Activated T-cell treated with anti-CD3 and anti-CD28 coated beads for 48 hours (primary cell): ENCODE measurements at places on chromosomes 1 and 21.

DNA sequence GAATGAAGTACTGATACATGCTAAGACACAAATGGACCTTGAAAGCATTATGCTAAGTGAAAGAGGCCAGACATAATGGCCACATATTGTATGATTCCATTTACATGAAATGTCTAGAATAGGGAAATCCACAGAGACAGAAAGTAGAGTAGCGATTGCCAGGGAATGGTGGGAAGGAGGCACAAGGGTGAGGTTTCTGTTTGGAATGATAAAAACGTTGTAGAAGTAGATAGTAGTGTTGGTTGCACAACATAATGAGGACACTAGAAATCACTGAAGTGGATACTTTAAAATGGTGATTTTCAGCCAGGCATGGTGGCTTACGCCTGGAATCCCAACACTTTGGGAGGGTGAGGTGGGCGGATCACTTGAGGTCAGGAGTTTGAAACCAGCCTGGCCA lies 97.6 kb upstream of the VANGL1 start:
- no peak for DNase-seq

- peak; percentile 31 for DNase-seq
Measured at GRCh38 chr1:67429011-67429527, 1.1 kb downstream of the SERBP1 start.

GRCh38 chr1:228894442-228894989 lies 159.2 kb downstream of the RHOU start:
- DNase-seq, result no peak

GRCh38 chr1:203282720-203283542 lies 22.4 kb upstream of the BTG2 start:
- no peak for DNase-seq

DNA sequence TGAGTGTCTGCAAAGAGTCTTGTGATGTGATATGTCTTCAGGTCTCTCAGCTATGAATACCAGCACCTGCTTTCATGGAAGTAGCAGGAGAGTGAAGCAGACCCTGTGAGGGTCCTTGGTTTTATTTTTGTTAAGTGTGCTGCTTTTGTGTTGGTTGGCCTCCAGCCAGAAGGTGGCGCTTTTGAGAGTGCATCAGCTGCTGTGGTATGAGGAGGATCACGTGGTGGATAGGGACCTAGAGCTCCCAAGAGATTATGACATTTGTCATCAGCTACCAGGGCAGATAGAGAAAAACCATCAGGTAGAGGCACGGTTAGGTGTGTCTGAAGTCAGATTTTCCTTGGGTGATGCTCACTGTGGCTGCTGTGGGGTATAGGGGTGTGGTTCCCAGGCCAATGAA lies 1232.1 kb downstream of the MRPL39 start:
- peak; percentile 17 for DNase-seq

GRCh38 chr1:15272009-15272781 lies 25.2 kb downstream of the FHAD1 start:
- peak; percentile 22 for DNase-seq

DNA sequence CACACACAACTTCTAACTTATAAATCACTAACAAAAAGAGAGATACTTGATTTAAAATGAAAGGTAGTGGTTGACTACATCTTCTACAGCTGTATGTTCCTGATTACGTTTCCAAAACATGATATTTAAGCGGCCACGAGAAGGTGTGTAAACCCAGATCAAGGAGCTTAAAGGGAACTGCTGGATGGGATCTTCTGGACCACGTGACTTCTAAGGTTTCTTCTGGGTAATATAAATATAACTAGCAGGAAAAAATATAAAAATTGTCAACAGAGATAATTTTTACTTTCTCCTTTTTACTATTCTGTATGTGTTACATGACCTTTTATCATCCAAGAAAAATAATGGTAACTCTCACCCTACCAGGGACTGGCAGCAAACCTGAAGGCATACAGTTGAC lies 66.2 kb downstream of the TTLL7 start:
- no peak for DNase-seq

- DNase-seq, result no peak
Measured at GRCh38 chr1:182003953-182004586, 57.4 kb downstream of the ZNF648 start.

GRCh38 chr21:42301371-42302075 lies 13.7 kb downstream of the TFF3 start:
- DNase-seq, result no peak

- DNase-seq, result peak; percentile 60
Measured at GRCh38 chr1:26145041-26145959, 13.6 kb upstream of the FAM110D start.

- DNase-seq, result no peak
Measured at GRCh38 chr1:1157033-1157365, 16.7 kb upstream of the TTLL10 start.

- no peak for DNase-seq
Measured at GRCh38 chr1:59318271-59318860, 21.5 kb downstream of the FGGY start.

DNA sequence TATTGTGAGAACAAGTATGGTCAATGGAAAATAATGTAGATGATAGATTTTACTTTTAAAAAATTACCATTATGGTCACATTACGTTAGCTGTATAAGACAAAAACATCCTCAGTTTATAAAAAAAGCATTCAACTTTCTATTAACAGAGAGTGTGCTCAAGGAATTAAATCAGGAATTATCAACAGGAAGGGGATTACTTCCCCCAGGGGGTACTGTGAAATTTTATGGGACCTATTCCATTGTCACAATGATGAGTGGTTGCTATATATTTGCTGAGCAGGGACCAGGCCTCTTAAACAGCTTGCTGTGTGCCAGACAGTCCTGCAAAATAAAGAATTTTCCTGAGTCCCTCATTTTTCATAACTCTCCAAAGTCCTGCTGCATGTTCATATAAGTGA lies 21.2 kb downstream of the JAM2 start:
- DNase-seq, result no peak

GRCh38 chr1:47932743-47933142 lies 64.4 kb downstream of the TRABD2B start:
- no peak for DNase-seq

GRCh38 chr1:239293350-239294110 lies 92.8 kb upstream of the CHRM3 start:
- DNase-seq, result no peak

GRCh38 chr1:223500560-223501425 lies 107.6 kb downstream of the CCDC185 start:
- peak; percentile 30 for DNase-seq

DNA sequence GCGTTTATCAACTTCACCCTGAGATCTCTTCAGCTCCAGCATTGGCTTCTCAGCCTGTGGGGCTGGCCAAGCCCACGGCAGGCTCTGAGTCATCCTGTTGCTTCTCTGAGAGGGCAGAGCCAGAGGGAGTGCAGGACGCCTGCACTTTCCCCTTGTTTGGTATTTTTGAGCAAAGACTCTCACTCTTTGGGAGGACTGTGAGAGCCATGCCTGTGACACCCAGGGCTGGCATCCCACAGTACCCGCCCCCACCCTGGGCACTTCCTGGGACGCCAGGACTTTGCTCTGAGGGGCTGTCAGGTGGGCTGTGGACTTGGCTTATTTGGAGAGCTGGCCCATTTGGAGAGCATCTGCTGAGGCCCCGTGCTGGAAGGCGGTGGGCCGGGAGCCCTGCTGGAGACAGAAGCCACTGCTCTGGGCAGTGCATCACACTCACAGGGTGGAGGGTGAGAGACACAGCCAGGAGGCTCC lies 37.4 kb downstream of the VANGL1 start:
- no peak for DNase-seq

DNA sequence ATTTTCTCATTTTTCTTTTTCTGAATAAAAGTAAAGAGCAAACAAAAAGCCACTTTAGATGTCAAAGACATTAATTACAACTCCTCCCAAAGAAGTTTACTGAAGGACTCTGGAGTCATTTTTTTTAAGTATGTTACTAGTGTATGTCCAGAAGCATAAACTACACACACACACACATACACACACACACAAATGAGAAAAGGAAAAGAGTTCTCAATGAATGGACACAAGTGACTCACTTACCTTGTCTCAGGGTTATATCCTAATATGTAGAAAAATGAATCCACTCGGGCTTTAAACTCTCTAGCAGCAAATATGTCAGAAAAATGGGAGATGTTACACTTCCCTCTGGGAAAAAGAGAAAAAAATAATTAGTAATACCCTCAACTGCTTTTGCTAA lies 223.1 kb downstream of the SLC45A1 start:
- DNase-seq, result no peak
